Activated CD4-positive, alpha-beta memory T cell treated with anti-CD3 and anti-CD28 coated beads, Interleukin-2, amount 10 ng/mL, durations not matched to agents 7 days and 5 days (primary cell): ENCODE measurements at places on chromosomes 6 and 20. TPM values are rescaled to one million over a fixed set of nuclear protein-coding genes. Genes with fewer than 3 reads are reported as not detected.

GRCh38 chr6:112029045-112029822 lies 24.7 kb upstream of the CCN6 start:
- peak; percentile 77 for DNase-seq

DNA sequence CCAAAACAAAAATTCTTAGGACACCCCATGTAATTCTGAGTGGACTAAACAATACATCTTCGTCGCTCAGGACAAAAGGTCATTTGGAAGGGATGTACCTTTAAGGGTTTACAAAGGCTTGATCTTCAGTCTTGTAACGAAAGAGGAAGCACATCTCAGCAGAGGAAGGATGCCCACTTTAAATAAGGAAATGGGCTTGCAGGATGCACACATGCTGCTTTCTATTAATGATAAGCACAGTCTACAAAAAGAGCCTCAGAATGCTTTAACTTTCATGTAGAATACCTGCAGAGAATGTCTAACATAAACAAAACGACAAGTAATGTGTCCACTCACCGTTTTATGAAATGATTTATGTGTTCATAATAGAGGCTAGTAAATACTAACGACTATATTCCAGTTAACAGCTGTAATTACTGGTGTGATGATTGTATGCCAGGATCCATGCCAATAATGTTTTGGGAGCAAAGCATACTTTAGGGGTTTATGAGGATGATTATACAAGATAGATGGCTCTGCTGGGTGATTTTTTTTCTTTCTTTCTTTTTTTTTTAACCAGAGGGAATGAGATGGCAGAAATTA lies 216.9 kb downstream of the GMDS start:
- DNase-seq: no peak

DNA sequence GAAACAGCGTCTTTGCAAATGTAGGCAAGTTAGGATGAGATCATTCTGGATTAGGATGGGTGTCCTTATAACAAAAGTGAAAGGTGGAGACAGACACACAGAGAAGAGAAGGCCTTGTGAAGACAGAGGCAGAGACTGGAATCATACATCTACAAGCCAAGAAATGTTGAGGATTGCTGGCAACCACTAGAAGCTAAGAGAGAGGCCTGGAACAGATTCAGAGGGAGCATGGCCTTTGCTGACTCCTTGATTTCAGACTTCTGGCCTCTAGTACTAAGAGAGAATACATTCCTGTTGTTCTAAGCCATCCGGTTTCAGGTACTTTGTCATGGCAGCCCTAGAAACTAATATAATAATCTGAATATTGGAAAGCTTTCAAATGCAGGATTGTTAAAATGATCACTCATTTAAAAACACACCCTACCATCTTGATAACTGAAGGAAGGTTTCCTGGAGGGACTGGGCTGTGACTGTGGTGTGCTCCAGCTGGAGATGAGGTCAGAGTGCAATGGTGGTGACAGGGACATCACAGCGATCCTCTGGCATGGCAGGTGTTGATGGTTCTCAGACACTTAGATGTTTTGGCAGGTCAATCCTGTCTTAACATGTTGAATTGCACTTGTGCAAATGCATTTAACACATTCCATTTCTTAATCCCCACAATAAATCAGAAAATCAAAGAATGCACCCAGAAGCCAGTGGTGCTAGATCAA lies 25.1 kb downstream of the CD83 start:
- DNase-seq: no peak

GRCh38 chr6:160808263-160808662 lies 106.2 kb downstream of the PLG start:
- no peak for DNase-seq

- no peak for DNase-seq
Observed at GRCh38 chr20:54468082-54468481, 7.3 kb upstream of the DOK5 start.

The SYNJ2 gene
- 36.8 TPM for total RNA-seq

- DNase-seq: no peak
Observed at GRCh38 chr20:47800623-47801022, 15.3 kb upstream of the SULF2 start.

GRCh38 chr6:117423754-117424153 lies 2.0 kb downstream of the ROS1 start:
- no peak for DNase-seq

The CALHM4 gene
- not detected for total RNA-seq

DNA sequence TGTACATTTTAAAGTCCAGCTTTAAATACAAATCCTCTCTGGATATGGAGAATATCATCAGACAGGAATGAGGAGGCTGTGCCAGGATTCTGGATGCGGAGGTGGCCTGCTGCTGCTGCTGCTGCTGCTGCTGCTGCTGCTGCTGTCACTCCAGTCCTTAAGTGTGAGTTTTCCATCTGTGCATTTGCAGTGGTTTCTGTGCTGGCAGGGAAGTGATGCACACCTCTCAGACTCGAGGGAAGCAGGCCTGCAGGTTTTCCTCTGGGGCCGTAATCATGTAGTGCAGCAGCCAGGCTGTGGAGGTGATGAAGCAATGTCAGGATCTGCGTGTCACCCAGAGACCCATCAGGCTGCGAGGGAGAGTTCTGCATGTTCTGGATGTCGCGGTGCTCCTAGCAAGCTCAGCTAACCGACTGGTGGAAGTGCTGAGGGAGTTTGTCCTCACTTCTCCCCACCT lies 32.0 kb downstream of the CFAP61 start:
- DNase-seq: no peak
